ENCODE measurements at places on chromosomes 5 and 9. TPM values are rescaled to one million over a fixed set of nuclear protein-coding genes. Genes with fewer than 3 reads are reported as not detected.

The PCDHGA11 gene
- total RNA-seq = not detected

The FOXD4L6 gene
- not detected for total RNA-seq

The GPX8 gene
- total RNA-seq = 155 TPM

GRCh38 chr5:180817893-180818674 lies 15.5 kb upstream of the MGAT1 start:
- DNase-seq = no peak

DNA sequence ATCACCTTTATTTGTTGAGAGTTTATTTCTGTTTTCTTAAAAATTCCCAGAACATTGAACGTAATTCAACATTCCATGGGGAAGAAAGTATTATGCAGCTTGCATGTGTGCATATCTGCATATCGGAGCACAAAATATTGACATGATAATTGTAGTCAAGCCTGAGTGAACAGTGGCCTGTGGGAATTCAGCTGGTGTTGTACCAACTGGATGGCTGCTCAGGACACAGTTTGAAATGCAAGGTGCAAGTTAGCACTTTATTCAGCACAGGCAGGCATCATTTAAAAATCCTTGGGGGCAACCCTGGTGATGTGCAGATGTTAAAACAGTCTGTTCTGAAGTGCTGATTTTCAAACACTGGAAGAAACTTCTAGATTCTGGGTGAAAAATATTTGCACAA lies 82.4 kb downstream of the CNTLN start:
- DNase-seq = no peak

DNA sequence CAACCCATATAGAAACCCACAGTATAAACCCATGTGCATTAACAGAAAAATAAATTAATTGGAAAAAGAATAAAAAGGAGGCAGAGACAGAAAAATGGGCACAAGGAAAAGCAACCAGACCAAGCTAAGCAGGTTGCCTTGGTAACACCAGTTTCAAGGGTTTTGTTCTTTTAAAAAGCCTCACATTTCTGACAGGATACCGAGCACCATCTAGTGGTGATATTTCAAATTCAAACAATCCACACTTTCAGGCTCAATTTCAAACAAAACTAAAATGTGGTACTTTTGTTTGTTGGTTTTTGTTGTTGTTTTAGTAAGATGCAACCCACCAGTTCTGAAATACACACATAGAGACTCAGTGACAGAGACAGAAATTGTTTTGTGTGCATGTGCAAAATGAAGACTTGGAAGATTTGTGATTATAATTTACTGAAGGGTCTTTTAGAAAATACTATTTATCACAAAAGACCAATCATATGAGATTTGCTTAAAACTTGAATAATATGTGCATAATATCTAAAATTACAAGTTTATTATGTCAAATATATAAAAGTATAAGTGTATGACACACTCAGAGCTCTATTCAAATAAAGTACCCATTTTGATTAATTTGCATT lies 318.2 kb downstream of the SLCO4C1 start:
- peak; percentile 64 for DNase-seq

DNA sequence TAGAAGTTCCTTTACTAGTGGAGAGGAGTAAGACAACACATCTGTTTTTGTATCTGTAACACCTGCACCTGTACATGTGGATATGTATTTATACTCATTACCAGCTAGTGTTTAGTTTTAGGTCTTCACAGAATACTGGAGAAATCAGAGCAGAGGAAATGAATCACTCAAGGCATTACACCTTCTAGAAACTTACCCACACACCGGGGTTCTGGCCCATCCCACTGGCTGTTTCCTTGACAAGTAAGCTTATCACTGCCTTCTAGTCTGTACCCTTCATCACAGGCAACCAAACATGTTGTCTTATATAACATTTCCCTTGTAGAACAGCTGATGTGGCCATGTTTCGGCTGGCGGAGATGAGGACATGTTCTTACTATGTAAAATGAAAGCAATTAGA lies 76.7 kb downstream of the SVEP1 start:
- peak; percentile 32 for DNase-seq

DNA sequence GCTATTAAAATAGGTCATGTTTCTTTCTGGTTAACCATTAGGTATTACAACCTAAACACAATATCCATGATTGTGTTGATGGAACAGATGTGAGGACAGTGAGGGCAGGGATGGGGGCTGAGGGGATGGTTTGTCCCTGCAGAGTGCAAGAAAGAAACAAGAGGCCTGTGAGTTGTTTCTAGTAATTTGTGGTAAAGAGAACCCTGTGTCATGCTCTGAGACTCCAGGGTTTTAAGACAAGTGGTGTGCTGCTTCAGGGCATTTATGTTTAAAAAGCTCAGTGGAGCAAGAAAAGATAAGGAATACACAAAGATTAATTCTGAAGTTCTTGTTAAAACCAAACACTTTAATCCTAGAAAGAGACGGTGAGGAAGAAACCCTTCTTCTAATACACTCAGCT lies 656.5 kb downstream of the TLE1 start:
- DNase-seq = peak; percentile 94

DNA sequence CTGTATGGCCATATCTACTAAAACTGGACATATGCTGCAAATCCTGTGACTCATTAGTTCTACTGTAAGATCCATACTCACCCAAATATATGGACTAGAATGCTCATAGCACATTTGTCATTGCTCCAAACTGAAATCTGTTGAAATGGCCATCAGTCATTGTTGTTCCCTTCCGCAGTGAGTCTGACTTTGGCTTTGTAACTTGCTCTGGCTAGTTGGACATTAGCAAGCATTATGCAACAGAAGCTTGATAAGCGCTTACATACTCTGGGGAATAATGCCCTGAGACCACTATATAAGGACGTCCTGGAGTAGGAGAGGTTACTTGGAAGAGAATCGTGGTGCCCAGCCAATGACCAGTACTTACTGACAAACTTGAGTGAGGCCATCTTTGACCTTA lies 9.0 kb downstream of the KIAA1958 start:
- DNase-seq = no peak

DNA sequence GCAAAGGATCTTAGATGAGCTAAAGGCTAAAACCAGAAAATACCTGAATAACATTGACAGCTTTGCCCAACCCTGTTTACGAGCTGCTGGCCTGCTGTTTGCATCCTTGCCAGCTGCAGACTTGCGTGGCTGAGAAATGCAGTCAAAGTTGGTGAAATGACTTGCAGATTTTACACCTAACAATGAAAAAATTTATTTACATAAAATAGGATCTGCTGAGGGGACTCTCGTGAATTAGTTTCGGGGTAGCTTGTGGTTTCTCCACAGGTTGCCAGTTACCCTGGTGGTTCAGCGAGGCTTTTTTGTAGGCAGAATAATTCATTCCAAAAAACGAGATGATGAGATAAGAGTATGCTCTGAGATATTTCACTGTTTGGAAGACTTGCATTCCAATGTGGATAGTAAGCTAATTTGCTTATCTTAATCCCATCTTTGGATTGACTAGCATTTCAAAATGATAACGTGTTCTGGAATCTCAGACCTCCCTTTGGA lies 65.7 kb upstream of the FANCC start:
- peak; percentile 98 for DNase-seq

DNA sequence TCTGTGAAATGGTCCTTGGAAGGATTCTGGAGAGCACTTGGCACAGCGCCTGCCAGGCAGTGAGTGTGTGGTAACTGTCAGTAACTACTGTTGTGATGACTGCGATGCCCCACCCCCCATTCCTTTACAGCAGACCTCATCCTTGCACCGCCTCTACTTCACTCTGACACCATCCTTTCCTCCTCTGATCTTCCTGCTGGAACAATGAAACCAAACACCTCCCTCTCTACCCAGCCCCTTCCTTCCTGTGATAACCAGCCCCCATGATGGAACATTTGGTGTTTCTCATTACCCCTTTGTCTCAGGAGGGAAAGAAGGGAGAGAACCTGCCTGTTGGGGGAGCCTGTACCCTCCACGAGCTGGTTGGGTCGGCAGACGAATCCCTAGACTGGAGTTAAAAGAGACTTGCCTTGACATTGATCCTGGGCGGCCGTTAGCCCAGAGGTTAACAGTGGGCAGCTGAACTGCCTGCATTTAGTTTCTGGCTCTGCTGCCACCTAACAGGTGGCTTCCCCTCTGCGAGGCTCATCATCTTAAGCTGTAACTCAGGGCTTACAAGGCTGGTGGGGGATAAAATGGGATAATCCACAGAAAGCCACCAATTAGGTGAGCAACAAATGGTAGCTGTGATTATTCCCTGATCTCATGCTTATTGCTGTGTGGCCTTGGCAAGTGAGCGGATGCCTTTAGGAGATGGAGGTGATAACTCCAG lies 34.2 kb upstream of the GRPEL2 start:
- peak; percentile 18 for DNase-seq

DNA sequence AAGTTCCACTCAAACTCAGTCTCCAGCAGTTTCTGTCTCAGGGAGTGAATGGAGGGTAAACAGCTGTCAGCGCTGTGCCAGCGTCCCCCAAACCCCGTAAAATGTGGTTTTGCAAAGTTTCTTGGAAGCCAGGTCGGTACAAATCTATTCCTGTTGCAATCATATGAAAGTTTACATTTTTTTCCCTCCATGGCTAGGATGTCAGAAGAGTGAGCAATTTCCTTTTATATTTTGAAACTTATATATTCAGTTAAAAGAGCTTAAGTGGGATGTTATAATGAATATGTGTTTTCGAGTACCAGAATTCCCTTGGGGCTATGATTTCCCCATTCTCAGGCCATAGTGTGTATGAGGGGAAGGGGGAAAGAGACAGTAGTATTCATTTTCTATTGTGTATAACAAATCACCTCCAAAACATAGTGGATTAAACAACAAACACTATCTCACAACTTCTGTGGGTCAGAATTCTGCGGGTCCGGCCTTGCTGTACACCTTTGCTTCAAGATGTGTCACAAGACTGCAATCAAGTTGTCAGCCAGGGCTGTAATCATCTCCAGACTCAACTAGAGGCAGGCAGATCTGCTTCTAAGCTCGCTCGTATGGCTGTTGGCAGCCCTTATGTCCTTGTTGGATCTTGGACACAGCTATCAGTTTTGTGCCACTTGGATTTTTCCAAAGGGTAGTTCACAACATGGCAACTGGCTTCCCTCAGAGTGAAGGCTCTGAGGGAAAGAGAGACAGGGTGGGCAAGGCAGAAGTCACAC lies 107.4 kb downstream of the SNX18 start:
- no peak for DNase-seq

DNA sequence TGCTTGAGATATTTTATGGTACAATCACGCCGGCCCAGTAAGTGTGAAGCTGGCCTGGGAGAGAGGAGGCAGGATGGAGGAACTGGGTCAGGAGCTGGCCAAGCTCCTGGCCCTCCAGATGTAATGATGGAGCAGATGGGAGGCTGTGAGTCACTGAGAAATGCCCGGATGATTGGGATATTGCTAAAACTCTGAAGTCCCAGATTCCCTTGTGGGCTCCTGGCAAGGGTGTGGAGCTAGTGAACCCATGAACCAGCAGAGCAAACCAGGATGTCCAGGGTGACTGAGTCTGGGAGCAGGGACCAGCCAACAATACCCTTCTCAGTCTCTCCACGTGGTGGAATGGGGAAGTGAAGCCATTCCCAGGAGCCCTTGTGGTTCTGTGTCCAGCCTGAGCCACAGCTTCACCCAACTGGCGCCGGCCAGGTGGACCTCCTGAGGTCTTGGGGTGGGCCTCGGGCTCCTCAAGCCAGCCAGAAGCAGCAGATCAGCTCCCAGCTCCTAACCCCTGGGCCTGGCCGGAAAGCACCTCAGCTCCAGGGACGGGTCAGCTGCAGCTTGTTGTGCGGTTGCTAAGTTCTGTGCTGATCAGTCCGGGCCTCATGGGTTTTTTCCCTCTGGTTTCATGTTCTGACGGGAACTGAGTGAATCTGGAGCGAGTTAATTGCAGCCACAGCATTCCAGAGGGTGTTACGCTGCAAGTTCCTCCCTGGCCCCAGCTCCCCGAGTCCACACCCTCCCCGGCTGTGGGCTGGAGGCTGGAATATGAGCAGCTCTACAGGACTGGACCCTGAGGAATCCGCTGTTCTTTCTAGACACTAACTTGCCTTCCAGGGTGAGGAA lies 37.6 kb downstream of the DUSP1 start:
- DNase-seq = peak; percentile 99

GRCh38 chr5:151680944-151681427 lies 5.7 kb downstream of the SPARC start:
- no peak for DNase-seq

GRCh38 chr5:15520856-15521255 lies 20.9 kb downstream of the FBXL7 start:
- DNase-seq = no peak

- no peak for DNase-seq
These were observed 204.3 kb downstream of the DMRTA1 start for GRCh38 chr9:22650946-22651345.

- peak; percentile 34 for DNase-seq
These were observed 564 bp downstream of the SLC25A25 start for GRCh38 chr9:128068386-128069205.

DNA sequence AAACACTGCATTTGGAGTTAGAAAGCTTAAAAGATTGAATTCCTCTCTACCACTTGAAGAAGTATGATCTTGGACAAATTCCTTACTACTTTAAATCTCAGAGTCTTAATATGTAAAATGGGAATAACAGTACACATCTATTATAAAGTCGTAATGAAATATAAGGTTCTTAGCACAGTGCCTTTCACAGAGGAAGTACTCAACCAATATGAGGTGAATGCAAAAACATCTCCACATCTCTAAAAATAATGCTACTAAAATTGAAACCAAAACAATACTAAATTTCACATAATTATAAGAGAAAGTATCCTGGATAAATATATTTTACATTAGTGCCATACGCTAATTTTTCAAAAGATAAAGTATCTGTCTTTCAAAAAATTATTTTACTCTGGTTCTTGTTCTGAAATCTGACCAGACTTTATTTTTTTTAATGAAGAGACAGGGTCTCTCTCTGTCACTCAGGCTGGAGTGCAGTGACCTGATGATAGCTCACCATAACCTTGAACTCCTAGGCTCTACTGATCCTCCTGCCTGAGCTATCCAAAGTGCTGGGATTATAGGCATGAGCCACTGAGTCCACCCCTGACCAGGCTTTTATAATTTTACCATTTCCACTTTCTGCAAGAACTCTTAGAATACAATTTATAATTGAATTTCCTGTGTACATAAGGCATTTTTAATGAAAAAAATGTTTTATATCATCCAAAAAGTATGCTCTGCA lies 21.3 kb upstream of the FNIP1 start:
- DNase-seq = no peak

- DNase-seq = no peak
These were observed 345.0 kb downstream of the NNT start for GRCh38 chr5:43947935-43948334.

- no peak for DNase-seq
These were observed 41.9 kb downstream of the STK10 start for GRCh38 chr5:172145870-172146747.

DNA sequence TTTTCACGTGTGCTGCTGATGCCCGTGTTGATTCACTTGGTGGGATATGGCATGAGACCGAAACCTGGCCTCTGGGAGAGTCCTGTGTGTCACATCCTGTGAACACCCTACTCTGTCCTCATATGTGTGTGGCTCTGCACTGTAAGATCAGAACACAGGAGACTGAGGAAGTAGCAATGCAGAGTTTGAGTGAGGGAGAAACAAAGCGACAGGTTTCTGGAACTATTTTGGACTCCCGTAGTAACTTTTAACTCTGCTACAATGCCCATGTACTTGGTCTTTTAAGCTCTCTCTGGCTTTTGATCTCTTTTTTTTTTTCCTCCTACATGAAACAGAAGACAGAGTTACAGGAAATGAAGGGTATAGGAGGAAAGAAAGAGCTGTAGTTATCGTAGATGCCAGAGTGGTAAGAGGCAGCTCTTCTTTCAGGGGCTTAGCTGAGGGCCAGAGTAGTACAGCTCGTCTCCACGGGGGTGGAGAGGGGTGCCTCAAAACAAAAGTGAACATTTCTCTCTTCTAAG lies 26.6 kb downstream of the GRAMD2B start:
- DNase-seq = peak; percentile 59

GRCh38 chr9:82021198-82021597 lies 32.6 kb downstream of the SPATA31D1 start:
- DNase-seq = peak; percentile 78

- DNase-seq = no peak
These were observed 26.9 kb upstream of the SH3PXD2B start for GRCh38 chr5:172481011-172481800.

All from M059J (cell line).